ENCODE measurements at places on chromosomes 16 and 17.

- no peak for DNase-seq
These were observed 762 bp downstream of the CDK12 start for GRCh38 chr17:39461926-39462569.

- no peak for DNase-seq
These were observed 301.8 kb downstream of the CPPED1 start for GRCh38 chr16:12501707-12502457.

- DNase-seq = no peak
These were observed 15.9 kb downstream of the HASPIN start for GRCh38 chr17:3739422-3740124.

GRCh38 chr17:8964801-8965393, 610 bp downstream of the PIK3R5 start:
- DNase-seq = no peak

GRCh38 chr16:989354-989814, 7.8 kb downstream of the SOX8 start:
- no peak for DNase-seq

- no peak for DNase-seq
These were observed 86.2 kb downstream of the TOX3 start for GRCh38 chr16:52460639-52461178.
